NCI-H1930 (cell line): ENCODE measurements at places on chromosomes 2 and 18.

GRCh38 chr2:104432401-104432800, 421.5 kb upstream of the POU3F3 start:
- no peak for DNase-seq

- DNase-seq = no peak
Observed at GRCh38 chr2:46647766-46648742, 168.7 kb downstream of the TMEM247 start.

DNA sequence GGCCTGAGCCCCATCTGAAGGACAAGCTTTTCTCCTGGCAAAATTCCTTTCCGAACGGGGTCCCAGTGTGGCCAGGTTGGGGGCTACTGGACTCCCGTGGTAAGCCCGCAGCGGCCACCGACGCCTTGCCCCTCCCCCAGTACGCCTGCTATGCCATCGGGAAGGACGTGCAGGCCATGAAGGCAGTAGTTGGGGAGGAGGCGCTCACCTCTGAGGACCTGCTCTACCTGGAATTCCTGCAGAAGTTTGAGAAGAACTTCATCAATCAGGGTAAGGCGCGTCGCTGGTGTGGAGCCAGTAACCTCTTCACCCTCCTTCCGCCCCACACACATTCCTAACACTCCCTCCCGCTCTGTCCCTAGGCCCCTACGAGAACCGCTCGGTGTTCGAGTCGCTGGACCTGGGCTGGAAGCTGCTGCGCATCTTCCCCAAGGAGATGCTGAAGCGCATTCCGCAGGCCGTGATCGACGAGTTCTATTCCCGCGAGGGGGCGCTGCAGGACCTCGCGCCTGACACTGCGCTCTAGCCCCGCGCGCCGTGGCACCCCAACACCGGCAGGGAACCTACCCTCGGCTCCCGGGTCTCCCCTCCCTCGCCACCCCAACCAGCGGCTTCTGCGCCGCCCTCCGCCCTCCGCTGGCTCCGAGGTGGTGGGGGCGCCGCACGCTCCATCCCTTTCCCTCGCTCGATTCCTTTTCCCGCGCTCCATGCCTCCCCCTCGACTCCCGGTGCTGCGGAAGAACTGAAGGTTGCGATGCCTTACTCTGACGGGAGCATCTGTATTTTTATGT, 13.6 kb upstream of the ANKRD53 start:
- DNase-seq = no peak

GRCh38 chr2:143379955-143380354, 250.7 kb downstream of the ARHGAP15 start:
- DNase-seq = no peak

DNA sequence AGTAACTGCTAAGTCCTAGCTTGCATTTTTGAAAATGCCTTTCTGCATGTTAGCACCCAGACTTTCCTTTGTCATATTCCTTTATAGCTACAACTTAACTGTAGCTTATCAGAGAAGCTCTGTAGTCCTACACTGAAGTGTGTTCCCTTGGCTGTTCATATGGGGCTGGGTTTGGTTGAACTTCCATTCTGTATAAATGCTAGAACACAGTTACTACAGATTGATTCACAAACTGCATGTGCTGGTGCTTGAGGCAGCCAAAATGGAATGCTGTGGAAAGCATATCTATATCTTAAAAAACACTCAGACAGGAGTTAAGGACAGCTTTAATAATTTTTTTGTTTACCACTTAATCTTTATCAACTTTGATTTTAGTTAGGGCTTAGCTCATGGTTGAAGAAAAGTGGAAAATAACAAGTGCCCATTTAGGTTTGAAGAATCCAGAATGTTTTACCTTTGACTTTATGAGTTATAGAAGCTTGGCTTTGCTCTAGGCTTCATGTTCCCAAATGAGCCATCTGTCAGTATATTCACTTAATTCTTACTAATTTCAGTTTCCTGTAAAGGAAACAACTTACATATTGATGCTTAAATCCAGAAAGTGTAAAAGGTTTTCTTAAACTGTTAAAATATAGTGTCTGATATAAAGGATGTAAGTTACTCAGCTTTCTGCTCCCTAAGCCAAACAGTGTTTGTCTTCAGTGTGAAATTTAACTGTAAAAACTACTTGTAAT, 148.9 kb downstream of the AGPS start:
- no peak for DNase-seq

DNA sequence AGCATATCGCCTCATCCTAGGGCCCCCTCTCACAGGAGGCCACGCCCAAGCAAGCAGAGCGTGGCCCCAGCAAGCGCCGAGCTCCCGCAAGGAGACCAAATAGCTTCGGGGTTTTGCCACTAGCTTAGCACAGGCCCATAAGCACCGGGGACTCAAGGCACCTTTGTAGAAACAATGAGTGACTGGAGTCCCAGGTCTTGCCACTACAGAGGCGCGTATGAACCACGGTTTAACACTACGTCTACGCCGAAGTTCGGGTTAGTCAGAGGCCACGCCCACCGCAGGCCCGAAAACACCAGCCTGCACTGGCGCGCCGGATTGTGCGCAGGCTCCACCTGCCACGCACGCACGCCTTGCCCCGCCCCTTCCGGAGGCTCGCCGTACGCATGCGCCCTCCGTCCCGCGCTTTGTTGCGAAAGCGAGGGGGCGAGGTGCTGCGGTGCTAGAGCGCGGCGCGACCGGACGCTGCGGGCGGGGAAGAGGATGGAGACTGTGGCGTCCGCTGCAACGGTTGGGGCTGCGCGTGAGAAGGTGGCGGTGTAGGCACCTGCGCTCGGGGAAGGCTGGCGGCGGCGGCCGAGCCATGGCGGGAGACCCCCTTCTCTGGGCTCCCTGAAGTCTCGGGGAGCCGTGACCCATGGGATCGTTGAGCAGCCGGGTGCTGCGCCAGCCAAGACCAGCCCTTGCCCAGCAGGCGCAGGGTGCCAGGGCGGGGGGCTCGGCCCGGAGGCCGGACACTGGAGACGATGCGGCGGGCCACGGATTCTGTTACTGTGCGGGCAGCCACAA, at the start of gene GMCL1:
GMCL1 (plus strand) TSS at position 405 of the 789 bp plus-strand sequence; CDS start at position 638, 233 bp downstream.
- DNase-seq = peak; percentile 95

- DNase-seq = no peak
Observed at GRCh38 chr18:57930476-57930875, 113.5 kb upstream of the NEDD4L start.

DNA sequence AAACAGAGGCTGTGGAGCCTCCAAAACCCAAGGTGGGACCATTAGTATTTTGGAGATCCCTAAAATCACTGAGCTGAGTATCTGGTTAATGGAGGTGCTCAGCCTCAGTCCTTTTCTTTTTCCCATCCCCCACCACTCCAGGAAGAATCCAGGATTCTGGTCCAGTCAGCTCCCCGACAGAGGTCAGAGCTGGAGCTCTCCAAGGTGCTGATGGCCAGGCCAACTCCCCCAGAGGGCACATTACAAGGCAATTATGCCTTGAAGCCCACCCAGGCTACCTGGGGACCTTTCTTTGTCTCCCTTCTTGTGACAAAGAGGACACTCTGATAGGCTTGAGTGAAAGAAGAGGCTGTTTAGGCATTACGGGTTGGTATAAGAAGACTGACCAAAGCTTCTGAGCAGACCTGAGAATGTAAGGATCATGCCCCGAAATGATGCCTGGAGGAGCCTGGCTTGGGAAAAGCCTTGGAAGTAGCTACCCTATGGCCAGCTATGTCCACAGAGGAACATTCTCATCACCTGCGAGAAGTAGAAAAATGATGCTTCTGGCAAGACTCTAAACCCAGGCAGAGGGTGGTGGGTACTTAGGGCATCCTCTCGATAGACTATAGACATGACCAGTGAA, 102.5 kb upstream of the LDAH start:
- no peak for DNase-seq
